ENCODE measurements at places on chromosomes 7 and 10.

- DNase-seq, result peak; percentile 47
These were observed 73.0 kb downstream of the UBE3C start for GRCh38 chr7:157211690-157212089.

DNA sequence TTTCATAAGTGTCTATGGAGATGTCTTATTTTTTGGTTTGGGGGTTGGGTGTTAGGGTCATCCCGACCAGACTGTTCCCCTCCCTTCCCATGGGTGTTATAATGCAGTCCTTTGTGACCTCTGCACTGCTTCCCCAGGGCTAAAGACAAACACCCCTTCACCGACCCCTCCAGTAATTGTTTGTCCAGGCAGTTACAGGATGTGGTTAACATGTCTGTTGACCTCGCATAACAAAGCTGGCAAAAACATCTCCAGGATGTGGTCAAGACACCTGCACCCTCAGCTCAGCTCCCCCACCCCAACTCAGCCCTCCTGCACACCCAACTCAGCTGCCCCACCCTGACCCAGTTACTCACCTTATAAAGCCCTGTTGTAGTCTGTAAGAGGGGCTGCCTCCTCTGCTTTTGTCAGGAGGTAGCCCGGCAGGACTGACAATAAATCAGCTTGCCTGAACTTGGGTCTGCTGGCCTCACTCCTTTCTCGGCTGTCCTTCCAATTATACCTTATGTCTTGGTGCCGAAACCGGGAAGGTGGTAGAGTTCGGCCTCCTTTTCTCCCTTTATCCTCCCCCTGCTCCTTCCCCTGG, 102.2 kb downstream of the ZNF92 start:
- DNase-seq, result peak; percentile 2

DNA sequence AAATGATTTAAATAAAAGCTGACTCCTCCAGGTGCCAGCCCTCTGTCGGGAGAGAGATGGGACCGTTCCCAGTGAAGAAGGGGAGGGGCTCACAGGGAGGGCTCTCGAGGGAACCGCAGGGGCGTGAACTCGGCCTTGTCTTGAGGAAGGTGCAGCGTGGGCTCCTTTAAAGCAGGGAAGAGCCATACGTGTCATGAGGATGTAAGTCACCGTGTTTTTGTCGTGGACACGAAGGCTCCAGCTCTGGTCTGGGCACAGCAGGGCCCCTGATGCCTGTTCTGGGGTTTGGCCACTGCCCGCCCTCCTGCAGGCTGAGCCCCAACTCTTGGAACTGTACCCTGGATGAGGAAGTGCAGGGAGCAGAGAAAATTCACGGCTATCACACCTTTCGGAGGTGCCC, 45.0 kb downstream of the JAKMIP3 start:
- no peak for DNase-seq

- no peak for DNase-seq
These were observed 303.4 kb downstream of the RPS24 start for GRCh38 chr10:78337016-78337415.

DNA sequence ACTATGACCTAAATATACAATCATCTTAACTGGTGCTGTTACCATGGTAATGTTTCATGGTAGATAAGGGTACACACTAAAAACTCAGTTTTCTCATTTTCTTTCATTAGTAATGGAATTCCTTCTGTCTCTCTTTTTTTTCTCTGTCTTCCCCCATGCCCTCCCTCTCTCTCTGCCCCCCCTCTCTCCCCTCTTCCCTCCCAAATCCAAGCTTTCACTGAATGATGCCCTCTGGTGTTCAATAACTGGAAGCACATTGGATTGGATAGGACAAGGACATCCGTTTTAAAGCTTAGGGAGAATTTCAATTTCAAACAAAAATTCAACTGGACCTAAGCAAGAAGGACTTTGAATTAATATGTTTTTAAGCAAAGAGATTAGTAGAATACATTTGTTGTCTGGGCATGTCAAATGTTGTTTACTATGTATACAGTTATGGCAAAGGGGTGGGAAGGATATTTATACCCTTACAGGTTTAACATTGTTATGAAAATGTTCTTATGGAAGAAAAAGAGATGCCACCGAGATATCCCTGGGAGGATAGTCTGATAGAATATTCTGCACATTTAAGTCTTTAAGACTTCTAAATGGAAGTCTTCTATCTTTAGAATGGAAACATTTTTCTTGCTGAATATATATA, 6.1 kb downstream of the CHRM2 start:
- DNase-seq, result peak; percentile 49

DNA sequence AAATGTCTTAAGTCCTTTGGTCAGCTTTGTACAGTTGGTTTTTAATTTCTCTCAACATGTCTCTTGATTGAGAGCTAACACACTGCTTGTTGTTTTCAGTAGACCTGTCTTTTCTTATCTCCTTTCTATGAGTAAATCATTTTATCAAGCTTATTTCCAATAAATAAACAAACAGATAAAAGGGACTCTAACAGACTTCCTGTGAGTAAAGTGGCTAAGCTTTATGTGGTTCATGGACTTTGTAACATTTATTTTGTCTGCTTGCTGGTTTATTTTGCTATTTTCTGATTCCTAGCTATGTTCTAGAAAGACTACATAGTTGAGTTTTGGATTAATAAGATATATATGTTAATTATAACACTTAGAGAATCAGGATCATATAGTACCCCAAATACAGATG, 27.1 kb downstream of the OR9A2 start:
- no peak for DNase-seq

DNA sequence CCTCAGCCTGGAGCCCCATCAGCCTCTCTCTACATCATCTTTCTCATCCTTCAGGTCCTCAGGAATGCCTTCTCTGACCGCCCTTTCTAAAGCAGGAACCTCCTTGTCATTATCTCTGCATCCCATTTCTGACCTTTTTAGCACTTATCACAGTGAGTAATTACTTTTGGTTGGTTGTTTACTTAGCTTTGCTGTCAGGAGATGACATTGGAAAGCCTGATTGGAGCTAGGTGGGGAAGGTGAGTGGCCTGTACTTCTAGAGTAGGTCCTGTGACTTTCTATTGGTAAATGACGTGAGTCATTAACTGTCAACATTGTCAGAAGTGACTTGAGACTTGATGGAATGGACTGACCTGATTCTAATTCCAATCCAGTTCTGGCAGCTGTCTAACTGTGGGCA, 9.3 kb upstream of the SLC25A13 start:
- DNase-seq, result no peak

GRCh38 chr7:45885264-45885882, 2.9 kb upstream of the IGFBP1 start:
- peak; percentile 63 for DNase-seq

GRCh38 chr10:132239126-132240031, 52.6 kb downstream of the DPYSL4 start:
- DNase-seq, result no peak

- DNase-seq, result no peak
These were observed 782.5 kb downstream of the LRMDA start for GRCh38 chr10:76213876-76214275.

DNA sequence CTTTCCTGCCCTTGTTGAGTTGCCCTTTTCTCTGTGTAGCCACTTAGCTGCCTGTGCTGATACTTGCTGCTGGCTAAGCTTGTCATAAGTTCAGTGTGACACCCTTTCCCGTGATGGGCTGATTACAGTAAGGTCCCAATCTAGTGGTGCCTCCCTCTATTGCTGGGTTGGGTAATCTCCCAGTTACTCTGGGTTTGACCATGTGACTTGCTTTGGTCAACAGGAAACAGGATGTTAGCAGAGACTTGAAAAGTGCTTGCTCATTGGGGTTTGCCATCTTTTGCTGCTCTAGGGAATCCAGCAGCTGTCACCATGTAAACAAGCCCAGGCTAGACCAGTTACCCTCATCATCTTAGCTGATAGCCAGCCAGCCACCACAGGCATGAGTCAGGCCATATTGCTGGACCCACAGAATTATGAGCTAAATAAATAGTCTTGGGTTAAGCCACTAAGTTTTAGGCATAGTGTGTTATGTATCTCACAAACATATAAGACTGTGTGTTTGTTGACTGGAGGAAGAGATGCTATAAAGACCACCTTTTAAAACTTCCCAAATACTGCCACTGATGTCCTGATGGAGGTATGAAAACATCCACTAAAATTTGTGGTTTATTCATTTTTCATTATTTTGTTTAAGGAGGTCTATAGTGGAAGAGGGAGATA, 4.0 kb upstream of the LEP start:
- peak; percentile 84 for DNase-seq

DNA sequence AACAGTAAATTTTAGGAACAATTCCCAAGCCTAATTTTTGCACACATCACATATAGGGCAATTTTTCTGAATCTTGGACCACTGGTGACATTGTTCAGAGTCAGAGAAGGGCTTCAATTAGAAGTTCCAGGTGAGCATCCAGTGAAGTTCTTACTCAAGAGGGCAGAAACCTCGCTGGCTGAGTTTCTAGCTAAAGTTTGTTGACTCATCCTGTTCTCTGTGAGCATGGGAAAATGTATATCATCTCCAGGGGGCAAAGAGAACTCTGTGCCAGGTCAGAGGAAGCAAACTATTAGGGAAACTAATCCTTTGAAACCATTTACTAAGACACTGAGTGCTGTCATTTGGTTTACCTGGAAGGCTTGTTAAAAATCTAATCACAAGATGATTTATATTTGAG, 695.6 kb upstream of the IGFBP3 start:
- peak; percentile 25 for DNase-seq

DNA sequence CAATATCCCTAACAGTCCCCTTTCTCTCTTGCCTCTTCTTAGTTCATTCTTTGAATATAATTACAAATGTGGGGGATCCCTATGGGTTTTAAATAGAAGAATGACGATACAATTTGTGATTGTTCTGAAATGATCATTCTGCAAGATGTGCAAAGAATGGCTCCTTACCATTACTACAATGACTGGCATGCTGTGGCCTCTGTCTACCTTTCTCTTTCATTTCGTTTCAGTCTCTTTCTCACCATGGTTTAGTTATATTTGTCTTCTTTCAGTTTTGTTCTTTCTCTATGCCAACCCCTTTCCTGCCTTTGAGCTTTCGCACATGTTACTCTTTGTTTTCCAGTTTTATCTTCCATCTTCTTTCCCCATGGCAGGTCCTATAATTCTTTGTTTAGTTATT, 176.5 kb downstream of the SUGCT start:
- DNase-seq, result no peak

- DNase-seq, result peak; percentile 79
These were observed 3.4 kb downstream of the CLEC2L start for GRCh38 chr7:139526578-139527544.

DNA sequence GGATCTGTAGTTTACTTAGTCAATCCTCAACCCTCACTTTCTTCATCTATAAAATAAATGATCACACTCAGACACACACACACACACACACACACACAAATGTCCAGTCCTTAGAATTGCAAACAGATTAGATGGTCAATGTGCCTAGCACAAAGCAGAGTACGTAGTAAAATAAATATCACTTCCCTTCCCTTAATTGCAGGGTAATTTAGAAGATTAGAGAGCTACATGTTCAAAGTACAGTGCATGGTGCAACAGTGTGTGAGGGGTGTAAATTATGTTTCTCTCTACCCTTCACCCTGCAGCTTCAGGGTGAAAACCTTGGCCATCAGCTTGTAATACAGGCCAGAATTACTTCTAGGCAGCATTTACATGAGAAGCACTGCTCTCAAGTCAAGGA, 187.0 kb upstream of the GHITM start:
- DNase-seq, result no peak

DNA sequence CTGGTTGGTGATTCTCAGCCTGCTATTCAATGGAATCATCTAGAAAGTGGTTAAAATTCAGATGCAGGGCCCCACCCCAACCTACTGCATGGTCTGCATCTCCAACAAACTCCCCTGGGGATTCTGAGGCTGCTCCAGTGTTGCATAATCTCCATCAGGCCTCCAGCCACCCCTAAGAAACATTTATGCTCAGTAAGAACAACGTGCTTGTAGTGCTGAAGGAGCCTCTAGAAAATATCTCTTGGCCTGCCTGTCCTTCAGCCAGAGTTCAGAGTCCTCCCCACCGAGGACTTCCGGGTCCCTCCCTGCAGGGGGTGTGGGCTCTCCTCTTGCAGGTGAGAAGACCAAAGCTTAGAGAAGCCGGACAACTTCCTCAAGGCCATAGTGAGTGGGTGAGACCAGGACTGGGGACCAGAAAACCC, 159.8 kb downstream of the SH3PXD2A start:
- no peak for DNase-seq

- no peak for DNase-seq
These were observed 3.9 kb downstream of the FBXW4 start for GRCh38 chr10:101691081-101691480.

DNA sequence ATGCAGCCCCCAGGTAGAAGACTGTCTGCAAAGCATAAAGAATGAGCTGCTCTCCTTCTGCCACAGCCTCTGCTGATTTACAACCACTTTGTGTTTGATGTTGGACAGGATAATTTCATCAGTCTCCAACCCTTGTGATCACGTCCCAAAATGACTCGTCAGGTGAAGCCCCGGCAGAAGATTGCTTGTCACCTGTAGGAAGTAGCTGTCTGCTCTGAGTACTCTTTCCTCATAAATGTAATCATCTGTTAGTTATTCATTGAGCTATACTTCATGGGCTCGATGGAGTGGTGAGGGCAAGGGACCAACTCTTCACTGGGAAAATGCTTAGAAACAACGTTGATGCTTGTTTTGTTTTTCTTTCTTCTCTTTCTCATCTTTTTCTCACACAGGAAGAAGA, 290.9 kb upstream of the SP8 start:
- DNase-seq, result no peak

DNA sequence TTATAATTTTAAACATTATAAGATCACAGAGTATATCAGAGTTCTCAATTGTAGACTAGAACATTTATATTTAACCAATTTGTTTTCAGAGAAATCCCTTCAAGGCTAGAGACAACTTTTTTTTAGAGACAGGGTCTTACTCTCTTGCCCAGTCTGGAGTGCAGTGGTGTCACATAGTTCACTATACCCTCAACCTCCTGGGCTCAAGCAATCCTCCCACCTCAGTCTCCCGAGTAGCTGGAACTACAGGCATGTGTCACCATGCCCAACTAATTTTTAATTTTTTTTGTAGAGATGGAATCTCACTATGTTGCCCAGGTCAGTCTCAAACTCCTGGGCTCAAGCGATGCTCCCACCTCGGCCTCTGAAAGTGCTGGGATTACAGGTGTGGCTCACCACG, 15.3 kb downstream of the UCMA start:
- no peak for DNase-seq

GRCh38 chr10:87782721-87783120, 35.3 kb downstream of the ATAD1 start:
- no peak for DNase-seq

DNA sequence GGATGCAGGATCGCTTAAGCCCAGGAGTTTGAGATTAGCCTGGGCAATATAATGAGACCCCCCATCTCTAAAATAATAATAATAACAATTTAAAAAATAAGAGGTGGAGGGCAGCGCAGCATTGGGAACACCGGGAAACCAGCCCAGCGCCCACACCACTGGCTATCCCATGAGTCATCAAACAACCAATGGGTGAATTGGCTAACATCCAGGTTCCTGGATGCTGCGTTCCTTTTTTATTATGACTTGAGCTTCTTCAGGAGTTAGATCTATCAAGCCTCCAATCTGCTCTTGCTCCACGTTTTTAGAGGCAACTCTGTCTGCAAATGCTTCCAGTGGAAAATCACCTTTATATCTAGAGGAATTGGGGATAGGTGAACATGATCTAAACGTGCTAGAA, 10.0 kb upstream of the LRRC4 start:
- DNase-seq, result peak; percentile 87

GRCh38 chr10:132946-133898, 2.0 kb upstream of the ZMYND11 start:
- peak; percentile 85 for DNase-seq

GRCh38 chr10:5305374-5305773, 59.4 kb upstream of the UCN3 start:
- peak; percentile 55 for DNase-seq
